ENCODE measurements at places on chromosomes 2 and 18. TPM values are rescaled to one million over a fixed set of nuclear protein-coding genes. Genes with fewer than 3 reads are reported as not detected.

The ZNF385B gene
- 7.1 TPM for polyA plus RNA-seq

The ST6GAL2 gene
- polyA plus RNA-seq, result 4.9 TPM

The TCF23 gene
- polyA plus RNA-seq, result 0.12 TPM

The IL1F10 gene
- polyA plus RNA-seq, result not detected

The UGT1A8 gene
- not detected for polyA plus RNA-seq

The MAP3K19 gene
- 3.5 TPM for polyA plus RNA-seq

The REG3G gene
- not detected for polyA plus RNA-seq

The SMPD4 gene
- 63.4 TPM for polyA plus RNA-seq

The OLA1 gene
- 123 TPM for polyA plus RNA-seq

The DES gene
- polyA plus RNA-seq, result 46.4 TPM

The RBM44 gene
- 0.76 TPM for polyA plus RNA-seq

The SMYD1 gene
- 0.16 TPM for polyA plus RNA-seq

The RAB11FIP5 gene
- polyA plus RNA-seq, result 9.0 TPM

The HRH4 gene
- polyA plus RNA-seq, result 0.16 TPM

The CYP27A1 gene
- 30.3 TPM for polyA plus RNA-seq

The AFTPH gene
- 57.4 TPM for polyA plus RNA-seq

The LAMA3 gene
- 202 TPM for polyA plus RNA-seq

The TM4SF20 gene
- 0.08 TPM for polyA plus RNA-seq

The CRYGD gene
- polyA plus RNA-seq, result not detected

The ASPRV1 gene
- 4.0 TPM for polyA plus RNA-seq

The IL36A gene
- polyA plus RNA-seq, result not detected

The RUFY4 gene
- 0.79 TPM for polyA plus RNA-seq

The COX5B gene
- 116 TPM for polyA plus RNA-seq

The RGPD5 gene
- polyA plus RNA-seq, result 20.0 TPM

The SH3RF3 gene
- polyA plus RNA-seq, result 6.7 TPM

The GALNT13 gene
- polyA plus RNA-seq, result 6.8 TPM

The HTR2B gene
- polyA plus RNA-seq, result 0.17 TPM

The TFPI gene
- 111 TPM for polyA plus RNA-seq

The ELOA2 gene
- polyA plus RNA-seq, result not detected

The FLACC1 gene
- polyA plus RNA-seq, result 2.5 TPM

The LBX2 gene
- 0.25 TPM for polyA plus RNA-seq

The SNX17 gene
- polyA plus RNA-seq, result 83.8 TPM

The DNAJC5G gene
- polyA plus RNA-seq, result not detected

The GREB1L gene
- 0.58 TPM for polyA plus RNA-seq

The NCKAP5 gene
- 19.6 TPM for polyA plus RNA-seq

The CAPN13 gene
- polyA plus RNA-seq, result 1.1 TPM

The CRYGC gene
- polyA plus RNA-seq, result not detected

The DPP4 gene
- 52.5 TPM for polyA plus RNA-seq

The TMEM169 gene
- polyA plus RNA-seq, result 1.1 TPM

The C18orf63 gene
- polyA plus RNA-seq, result not detected

The POTEJ gene
- 0.64 TPM for polyA plus RNA-seq

The UGT1A5 gene
- polyA plus RNA-seq, result not detected

The EGR4 gene
- not detected for polyA plus RNA-seq

The VSNL1 gene
- polyA plus RNA-seq, result 19.2 TPM

The ACKR3 gene
- 33.1 TPM for polyA plus RNA-seq

The PFN4 gene
- 2.7 TPM for polyA plus RNA-seq

The RNU2-63P gene
- polyA plus RNA-seq, result not detected

The XDH gene
- polyA plus RNA-seq, result 0.45 TPM

The L3MBTL4 gene
- polyA plus RNA-seq, result 6.0 TPM

The IL36RN gene
- not detected for polyA plus RNA-seq

Measured in right lung (tissue), 10 donors.